ENCODE measurements at places on chromosomes 3 and 15.

GRCh38 chr15:87362531-87362930 is 894.0 kb downstream of the NTRK3 start:
- DNase-seq = no peak

DNA sequence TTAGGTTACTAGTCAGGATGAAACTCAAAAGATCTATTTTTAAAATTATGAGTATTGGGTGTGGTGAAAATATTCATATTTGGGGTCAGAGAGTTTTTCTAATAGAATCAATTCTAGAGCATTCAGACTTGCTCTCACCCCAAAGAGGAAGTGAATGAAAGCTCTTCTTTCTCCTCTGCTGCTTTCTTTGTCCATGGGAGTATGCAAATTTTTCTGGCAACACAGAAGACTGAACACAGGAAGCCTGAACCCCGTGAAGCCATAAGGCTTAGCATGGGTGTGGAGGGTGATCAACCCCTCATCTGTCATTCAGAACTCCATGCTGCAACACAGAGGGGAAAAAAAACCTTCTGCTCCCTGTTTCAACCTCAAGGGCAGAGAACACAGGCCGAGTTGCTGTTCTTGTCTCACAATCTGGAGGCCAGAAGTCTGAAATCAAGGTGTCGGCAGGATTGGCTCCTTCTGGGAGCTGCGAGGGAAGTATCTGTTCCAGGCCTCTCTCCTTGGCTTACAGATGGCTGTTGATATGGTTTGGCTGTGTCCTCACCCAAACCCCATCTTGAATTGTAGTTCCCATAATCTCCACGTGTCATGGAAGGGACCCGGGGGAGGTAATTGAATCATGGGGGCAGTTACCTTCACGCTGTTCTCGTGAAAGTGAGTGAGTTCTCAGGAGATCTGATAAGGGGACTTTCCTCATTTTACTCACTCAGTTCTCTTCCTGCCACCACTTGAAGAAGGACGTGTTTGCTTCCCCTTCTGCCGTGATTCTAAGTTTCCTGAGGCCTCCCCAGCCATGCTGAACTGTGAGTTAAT is 33.7 kb upstream of the CD47 start:
- no peak for DNase-seq

GRCh38 chr3:79085171-79085570 is 682.6 kb downstream of the ROBO1 start:
- no peak for DNase-seq

DNA sequence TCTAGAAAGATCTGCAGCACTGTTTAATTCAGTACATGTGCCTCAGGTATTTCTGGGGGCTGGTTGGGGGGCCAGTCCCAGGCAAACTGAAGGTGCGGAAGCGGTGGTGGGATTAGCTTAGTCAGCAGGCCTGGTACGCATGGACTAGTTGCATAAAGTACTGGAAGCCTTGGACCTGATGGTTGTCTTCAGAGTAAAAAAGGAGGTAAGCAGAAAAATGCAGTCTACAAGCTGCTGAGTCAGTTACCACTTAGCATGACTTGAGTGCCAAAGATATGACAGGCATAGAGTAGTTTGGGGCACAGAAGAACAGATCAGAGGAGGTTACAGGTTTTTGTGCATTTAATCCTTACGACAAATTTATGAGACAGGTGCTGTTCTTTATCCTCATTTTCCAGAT is 19.9 kb upstream of the GOLGA8J start:
- DNase-seq = no peak

- DNase-seq = no peak
These were observed 86.8 kb downstream of the SYNPR start for GRCh38 chr3:63364910-63365309.

DNA sequence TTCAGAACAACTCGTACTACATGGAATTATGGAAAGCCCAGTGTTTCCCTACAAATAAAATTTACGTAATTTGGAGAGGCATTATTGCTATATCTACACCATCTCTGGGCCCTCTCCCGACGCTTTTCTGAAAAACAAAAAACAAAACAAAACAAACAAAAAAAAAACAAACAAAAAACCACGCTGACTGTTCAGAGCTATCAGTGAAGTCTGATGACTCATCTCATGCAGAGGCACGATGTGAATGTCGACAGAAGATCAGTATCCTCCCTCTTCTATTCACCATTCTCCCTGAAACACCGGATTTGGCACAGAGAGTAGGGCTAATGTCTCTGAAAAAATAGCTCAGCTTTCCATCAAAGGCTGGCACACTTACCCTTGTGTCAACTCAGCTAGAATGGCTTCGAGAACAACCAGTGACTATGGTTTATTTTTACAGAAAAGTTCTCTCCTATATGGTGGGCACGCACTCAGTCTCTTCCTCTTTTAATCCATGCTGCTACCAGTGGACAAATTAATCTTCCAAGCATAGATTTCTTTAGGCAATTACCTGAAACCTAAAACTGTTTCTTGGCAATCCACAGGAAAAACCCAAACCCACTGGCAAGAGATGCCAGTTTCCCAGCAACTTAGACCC is 1.5 kb downstream of the CRBN start:
- DNase-seq = no peak

DNA sequence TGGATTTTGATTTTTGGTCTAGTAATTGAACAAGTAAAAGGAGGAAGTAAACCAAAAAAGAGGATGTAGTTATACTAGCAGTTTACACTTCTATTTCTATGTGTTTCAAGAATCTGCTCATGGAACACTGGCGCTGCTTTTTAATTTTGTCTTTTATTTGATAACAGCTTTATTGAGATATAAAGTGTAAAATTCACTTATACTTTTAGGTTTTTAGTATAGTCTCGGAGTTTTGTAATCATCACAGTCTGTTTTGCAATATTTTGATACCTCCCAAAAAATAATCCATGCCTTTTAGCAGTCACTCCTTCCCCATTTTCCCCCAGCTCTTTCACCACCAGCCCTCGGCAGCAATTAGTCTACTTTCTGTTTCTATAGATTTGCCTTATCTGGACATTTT is 18.0 kb downstream of the UBE2E2 start:
- DNase-seq = no peak

- DNase-seq = no peak
These were observed 101.5 kb upstream of the CPNE4 start for GRCh38 chr3:132136334-132136716.

DNA sequence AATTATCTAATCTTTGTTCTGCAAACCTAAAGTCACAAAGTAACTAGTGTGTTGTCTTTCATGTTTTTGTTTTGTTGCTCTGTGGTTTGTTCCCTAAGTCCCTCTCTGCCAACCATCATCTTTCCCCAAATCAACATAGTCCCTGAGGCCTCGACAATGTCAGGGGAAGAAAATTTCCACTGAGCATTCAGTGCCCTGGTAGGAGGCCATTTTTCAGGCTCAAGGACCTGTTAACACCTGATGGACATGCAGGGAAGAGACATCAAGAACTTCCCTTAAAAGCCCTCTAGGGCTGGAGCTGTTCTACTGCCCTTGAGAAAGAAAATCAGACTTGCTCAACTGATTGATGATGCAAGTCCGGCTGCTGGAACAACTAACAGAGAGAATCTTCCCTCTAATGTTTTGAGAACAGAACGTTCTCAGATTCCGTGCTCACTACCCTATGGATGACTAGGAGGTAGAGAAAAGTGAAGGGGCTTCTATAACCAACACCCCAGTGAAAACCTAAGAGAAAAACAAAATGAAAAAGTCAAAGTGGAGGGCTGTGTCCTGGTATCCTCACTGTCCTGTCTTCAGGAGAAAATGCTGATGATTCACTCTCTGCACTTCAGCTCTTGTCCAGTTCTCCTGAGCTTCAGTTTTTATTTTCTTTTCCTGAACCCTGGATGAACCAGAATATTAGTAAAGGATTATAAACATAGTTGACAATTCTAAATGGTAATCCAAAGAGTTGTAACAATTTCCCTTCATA is 373.1 kb downstream of the FOXP1 start:
- DNase-seq = no peak

Data from AG09319 (cell line).